ENCODE measurements at places on chromosomes 1 and 21. TPM values are rescaled to one million over a fixed set of nuclear protein-coding genes. Genes with fewer than 3 reads are reported as not detected.
A peak's percentile ranks its signal among the peaks of the same experiment; 100 is the strongest.

- no peak for DNase-seq
Measured at GRCh38 chr21:14763695-14764064, 217.6 kb upstream of the SAMSN1 start.

DNA sequence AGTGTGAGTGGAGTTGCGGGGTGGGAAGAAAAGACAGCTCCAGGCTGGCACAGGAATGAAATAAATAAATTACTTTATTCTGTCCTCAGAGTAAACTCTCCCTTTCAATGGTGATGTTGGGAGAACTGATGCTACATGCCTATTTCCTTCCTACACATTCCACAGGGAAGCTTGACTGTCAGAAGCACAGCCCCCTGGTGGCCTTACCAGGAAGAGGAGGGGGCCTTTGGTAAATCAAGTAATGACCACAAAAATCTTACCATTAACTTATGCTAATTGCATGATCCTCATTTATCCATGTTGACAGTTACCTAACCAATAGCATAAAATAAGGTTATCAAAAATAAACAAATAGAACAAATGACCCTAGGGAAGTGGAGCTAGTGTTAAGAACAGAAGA lies 605.0 kb upstream of the PKN2 start:
- DNase-seq = no peak

DNA sequence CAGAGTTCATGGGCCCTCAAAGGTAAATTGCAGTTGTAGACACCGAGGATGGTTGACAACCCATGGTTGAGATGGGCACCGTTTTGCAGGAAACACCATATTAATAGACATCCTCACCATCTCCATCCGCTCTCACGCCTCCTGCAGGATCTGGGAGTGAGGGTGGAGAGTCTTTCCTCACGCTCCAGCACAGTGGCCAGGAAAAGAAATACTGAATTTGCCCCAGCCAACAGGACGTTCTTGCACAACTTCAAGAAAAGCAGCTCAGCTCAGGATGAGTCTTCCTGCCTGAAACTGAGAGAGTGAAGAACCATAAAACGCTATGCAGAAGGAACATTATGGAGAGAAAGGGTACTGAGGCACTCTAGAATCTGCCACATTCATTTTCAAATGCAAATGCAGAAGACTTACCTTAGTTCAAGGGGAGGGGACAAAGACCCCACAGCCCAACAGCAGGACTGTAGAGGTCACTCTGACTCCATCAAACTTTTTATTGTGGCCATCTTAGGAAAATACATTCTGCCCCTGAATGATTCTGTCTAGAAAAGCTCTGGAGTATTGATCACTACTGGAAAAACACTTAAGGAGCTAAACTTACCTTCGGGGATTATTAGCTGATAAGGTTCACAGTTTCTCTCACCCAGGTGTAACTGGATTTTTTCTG lies 9.3 kb downstream of the SLAMF8 start:
- no peak for DNase-seq

The AQP10 gene
- 0.31 TPM for total RNA-seq

DNA sequence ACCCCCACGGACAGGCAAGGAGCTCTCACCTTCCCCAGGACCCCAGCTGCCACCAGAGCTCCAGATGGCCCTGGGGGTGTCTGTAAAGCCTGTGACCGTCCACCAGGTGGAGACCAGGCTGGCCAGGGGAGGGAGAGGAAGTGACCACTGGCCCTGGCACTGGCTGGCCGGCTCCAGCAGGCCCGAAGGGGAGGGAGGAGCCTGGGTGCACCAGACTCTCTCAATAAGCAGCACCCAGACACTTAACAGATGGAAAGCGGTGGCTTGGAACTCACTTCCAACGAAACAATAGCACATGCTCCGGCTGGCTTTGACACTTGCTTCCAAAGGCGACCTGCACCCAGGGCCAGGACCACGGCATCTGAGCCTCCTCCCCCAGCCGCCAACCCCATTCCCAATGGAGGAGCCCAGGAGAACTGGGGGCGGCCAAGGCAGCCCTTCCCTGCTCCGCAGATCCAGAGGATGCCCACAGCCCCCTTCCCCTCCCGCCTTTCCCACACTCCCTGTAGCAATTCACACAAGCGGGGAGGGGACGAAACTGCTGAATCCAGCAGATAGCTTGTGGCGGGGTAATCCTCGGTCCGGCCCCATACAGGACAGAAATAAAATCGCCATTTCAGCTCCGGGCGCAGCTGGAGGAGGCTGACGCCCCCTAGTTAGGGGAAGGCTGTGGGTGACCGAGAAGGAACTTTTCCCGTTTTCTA lies 742 bp upstream of the PDE9A start:
- peak; percentile 72 for DNase-seq

The ZNF697 gene
- 6.1 TPM for total RNA-seq

The LCE2A gene
- total RNA-seq = not detected

Measured in lung (tissue), 17 donors.